Upper lobe of left lung (tissue), 6 donors: ENCODE measurements at places on chromosomes 2 and 18.

- DNase-seq, result no peak
Observed at GRCh38 chr2:58594175-58594574, 353.1 kb upstream of the FANCL start.

GRCh38 chr2:124325667-124326440, 300.8 kb downstream of the CNTNAP5 start:
- no peak for DNase-seq

DNA sequence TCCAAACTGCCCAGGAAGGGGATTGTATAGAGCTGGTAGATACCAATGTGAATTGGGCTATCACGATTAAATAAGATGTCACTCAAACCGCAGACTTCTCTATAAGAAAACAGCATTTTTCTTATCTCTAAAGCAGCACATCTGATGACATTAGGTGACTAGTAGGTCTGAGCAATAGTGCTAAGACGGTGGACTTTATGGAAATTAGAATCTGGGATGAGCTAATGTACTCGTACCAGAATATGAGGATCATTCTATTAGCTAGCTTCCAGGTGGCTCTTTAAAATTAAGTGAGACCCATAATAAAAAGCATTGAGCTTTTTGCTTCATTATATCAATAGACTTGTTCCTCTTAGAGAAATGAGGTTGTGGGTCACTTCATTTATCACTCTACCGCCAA, 130.0 kb upstream of the MC4R start:
- no peak for DNase-seq

DNA sequence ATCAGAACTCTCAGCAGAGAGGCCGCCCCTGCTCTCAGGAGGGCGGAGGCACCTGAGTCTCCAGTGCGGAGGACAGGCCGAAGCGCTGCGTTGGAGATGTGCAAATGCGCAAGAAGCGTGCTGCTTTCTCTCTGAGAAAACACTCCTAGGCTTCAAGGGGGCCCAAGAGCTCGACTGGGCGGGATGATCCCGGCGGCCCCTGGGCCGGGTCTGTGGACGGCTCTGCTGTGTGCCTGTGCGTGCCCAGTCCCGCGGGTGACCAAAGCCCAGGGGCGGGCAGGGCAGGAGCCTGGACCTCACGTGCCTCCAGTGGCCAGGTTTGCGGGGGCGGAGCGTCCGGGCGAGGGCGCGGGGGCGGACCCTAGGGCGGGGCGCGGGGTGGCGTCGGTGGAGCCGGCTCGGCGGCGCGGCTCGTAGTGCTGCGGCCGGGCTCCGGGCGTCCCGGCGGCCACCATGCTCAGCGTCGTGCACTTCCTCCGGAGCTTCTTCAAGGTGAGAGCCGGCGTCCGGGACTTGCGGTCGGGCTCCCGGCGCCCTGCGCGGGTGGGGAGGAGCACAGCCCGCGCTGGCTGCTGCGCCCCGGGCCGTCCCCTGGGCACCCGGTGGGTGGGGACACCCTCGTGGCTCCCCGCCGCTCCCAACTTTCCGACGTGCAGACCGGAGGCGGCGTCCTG, at the start of gene ARHGEF4:
Gene ARHGEF4 (plus strand): TSS at position 414 of the 674 bp plus-strand sequence. CDS start 40 bp downstream, at position 454.
- peak; percentile 45 for DNase-seq

DNA sequence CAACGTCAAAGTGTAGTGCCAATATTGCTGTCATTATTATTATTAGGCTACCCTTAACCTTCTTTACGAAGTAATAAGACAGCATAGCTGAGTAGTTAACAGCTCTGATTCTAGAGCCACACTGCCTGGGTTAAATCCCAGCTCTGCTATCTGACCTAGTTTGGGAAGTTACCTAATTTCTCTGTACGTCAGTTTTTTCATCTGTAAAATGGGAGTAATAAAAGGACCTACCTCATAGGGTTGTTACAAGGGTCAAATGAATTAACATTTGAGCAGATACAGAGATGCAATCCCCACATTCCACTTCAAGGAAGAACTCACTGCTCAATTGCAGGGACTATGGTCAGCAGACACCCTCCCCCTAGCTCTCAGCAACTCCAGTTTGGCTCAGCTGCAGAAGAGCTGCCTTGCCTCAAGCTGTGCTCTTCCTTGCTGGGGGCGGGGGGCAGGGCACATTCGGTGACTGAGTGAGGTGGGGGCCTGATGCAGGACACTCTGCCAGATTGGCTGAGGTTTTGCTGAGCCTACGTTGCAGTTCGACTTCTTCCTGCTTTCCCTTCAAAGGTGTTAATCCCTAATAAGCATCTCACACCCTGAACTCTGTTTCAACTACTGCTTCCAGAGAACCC, 11.0 kb upstream of the LGALSL start:
- DNase-seq, result no peak

GRCh38 chr2:151523850-151524249, 114.1 kb downstream of the RIF1 start:
- DNase-seq, result no peak

DNA sequence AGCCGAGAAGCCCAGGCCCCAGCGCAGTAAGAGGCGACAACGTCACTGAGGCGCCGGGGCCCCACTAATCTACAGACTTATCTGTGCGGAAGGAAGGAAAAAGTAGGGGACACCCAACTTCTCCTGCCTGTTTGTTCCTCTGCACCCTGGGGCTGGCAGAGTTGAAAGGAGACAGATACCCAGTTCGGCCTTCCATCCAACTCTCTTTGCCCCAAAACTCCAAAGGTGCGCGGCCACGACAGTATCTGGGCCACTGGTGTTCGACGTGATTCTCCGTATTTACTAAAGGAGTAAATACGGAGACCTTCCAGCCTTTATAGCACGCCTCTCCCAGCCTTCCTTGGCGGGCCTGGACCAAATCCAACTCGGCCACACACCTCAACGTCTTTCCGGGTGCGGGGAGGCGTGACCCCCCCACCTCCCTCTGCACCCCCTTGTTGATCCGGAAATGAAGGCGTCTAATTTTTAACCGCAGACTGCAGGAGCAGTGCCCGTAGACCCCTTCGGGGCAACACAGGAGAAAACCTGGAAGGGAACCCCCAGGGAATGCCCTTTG, 1.6 kb downstream of the SMAD7 start:
- no peak for DNase-seq

GRCh38 chr2:106189325-106189724, 4.8 kb downstream of the UXS1 start:
- no peak for DNase-seq

- no peak for DNase-seq
Observed at GRCh38 chr2:16760426-16760825, 94.8 kb upstream of the CYRIA start.

- no peak for DNase-seq
Observed at GRCh38 chr18:62407660-62408059, 82.5 kb downstream of the TNFRSF11A start.

GRCh38 chr18:50674307-50674980, 114.6 kb downstream of the MAPK4 start:
- no peak for DNase-seq

GRCh38 chr18:57737400-57738060, 65.6 kb downstream of the ATP8B1 start:
- DNase-seq, result no peak

DNA sequence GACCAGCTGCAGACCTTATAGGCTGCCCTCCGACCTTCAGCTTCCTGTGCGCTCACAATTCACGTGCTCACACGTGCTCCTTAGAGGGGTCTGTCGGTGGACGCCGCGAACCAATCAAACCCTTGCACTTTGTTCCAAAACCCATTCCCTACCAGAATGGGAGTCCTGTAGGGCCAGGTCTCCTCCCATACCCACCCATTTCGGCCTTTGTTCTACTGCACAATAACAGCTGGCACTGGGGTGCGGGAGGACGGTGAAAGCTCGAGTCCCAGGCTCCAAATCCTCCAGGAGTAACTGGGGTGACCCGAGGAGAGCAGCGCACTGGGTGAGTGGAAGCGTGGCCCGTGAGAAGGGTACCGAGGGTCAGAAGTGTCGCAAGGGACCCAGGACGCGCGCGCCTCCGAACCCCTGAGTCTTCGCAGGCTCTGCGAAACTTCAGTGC, 13.0 kb downstream of the SIX3 start:
- DNase-seq, result no peak

GRCh38 chr2:10545556-10545955, 97.4 kb upstream of the ODC1 start:
- no peak for DNase-seq

- no peak for DNase-seq
Observed at GRCh38 chr2:161913865-161914264, 160.2 kb downstream of the DPP4 start.

- no peak for DNase-seq
Observed at GRCh38 chr2:140882671-140883620, 1247.9 kb downstream of the LRP1B start.

GRCh38 chr18:22643731-22644130, 226.0 kb upstream of the CTAGE1 start:
- no peak for DNase-seq

- no peak for DNase-seq
Observed at GRCh38 chr2:164761737-164762460, 79.7 kb downstream of the COBLL1 start.

- no peak for DNase-seq
Observed at GRCh38 chr2:215660687-215661086, 224.8 kb upstream of the FN1 start.

DNA sequence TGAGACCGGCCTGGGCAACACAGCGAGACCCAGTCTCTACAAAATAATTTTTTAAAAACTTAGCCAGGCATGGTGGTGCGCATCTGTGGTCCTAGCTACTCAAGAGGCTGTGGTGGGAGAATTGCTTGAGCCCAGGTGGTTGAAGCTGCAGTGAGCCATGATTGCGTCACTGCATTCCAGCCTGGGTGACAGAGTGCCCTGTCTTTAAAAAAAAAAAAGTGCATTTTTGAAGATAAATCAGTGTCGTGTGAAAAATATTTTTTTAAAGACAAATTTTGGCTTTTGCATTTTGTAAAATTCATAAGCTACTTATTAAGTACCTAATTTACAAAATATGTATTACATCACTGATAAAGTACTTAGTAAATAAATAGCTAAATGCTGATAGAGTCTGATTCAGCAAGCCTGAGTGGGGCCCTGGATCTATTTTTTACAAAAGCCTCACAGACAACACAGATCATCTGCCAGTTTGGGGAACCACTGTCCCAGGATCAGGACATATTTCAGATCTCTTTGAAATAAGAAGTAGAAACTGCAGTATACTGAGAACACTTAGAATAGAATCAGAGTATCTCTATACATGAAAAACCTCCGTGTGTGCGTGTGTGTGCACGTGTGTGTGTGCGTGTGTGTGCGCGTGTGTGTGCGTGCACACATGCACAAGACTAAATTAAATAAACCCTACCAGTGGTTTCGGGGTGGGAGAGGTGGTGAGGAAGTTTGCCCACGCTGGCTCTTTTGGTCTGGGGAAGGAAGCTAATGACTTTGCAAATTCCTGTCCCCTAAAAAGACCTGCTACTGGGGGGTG, 61.6 kb downstream of the AAK1 start:
- DNase-seq, result peak; percentile 9

DNA sequence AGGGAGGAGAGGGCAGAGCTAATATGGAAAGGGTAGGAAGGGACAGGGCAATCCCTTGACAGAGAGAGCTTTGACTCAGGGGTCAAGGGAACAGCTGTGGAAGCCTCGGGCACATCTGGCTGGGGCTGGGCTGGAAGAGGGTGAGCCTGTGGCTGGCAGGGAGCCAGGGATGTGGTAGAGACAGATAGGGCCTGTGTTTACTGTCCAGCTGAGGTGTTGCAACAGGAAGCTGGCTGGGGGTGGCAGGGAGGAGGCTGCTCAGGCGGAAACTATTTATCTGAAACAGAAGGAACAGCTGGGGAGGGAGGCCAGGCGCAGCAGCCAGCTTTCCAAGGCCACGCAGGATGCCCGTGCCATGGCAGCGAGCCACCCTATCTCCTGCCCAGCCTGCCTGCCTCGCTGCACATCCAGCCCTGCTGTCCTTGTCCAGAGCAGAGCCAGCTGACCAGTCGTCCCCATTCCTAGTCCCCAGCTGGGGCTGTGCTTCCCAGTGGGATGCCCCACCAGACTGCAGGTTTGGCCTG, 264.7 kb downstream of the CYP26B1 start:
- DNase-seq, result peak; percentile 73

GRCh38 chr2:112790305-112790704, 6.0 kb upstream of the IL1A start:
- DNase-seq, result no peak

GRCh38 chr2:125169764-125170146, 1144.7 kb downstream of the CNTNAP5 start:
- no peak for DNase-seq

- DNase-seq, result no peak
Observed at GRCh38 chr2:102185347-102185746, 1.5 kb upstream of the IL1RL2 start.

- no peak for DNase-seq
Observed at GRCh38 chr2:220356076-220356475, 728.6 kb downstream of the SLC4A3 start.

DNA sequence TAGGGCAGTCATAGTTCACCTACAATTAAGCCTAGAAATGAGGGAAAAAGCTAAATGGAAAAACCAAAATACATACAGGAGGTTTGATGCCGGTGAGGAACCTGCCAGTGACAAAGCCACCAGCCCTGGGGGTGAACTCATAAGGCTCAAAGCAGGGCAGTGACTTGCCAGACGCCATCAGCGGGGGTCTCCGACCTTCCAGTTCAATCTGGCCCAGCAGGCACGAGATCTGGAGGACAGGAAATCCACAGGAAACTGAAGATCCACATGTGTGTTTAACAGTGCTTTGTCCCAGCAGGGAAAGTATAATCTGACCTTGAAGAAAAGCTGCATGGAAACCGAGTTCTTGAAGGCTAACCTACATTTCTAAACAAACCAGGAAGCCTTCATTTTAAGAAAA, 60.1 kb downstream of the POLR1A start:
- DNase-seq, result no peak

GRCh38 chr18:12751891-12752290, 49.0 kb downstream of the PSMG2 start:
- DNase-seq, result no peak

- peak; percentile 61 for DNase-seq
Observed at GRCh38 chr2:232588680-232589585, 38.4 kb downstream of the EIF4E2 start.

- DNase-seq, result no peak
Observed at GRCh38 chr2:98335271-98335670, 11.0 kb upstream of the CNGA3 start.

DNA sequence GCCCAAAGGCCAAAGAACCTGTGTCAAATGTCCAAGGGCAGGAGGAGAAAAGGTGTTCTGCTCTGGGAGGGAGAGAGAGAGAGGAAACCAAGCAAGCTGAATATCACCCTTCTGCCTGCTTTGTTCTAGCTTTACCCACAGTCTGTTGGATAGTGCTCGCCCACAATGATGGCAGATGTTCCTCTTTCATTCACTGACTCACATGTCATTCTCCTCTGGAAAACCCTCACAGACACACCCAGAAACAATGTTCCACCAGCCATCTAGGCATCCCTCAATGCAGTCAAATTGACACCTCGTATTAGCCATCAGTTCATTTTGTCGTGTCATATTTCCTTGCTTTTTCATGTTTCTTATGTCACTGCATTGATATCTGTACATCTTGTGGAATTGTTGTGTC, 150.3 kb downstream of the UBR3 start:
- DNase-seq, result no peak

DNA sequence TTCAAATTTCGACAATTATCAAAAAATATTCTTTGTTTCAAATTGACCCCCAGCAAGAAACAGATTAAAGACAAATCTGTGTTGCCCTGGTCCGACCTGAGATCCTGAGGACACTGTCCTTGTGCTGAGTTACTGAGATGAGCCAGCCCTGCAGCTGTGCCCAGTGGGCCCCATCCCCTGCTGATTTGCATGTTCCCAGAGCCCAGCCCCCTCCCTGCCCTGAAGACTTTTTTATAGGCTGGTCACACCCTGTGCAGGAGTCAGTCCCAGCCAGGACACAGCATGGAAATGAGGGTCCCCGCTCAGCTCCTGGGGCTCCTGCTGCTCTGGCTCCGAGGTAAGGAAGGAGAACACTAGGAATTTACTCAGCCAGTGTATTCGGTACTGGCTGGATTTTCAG, 31.4 kb upstream of the ZNG1B start:
- DNase-seq, result no peak
